ENCODE measurements at places on chromosomes 1 and 21.
A peak's percentile ranks its signal among the peaks of the same experiment; 100 is the strongest.

- no peak for DNase-seq
Observed at GRCh38 chr1:23799570-23800399, 769 bp downstream of the GALE start.

GRCh38 chr1:111507411-111508201, 4.2 kb upstream of the ADORA3 start:
- peak; percentile 43 for DNase-seq

- no peak for DNase-seq
Observed at GRCh38 chr21:33963848-33964555, 48.4 kb upstream of the ATP5PO start.

- no peak for DNase-seq
Observed at GRCh38 chr1:183936791-183937190, 100.7 kb downstream of the COLGALT2 start.

- no peak for DNase-seq
Observed at GRCh38 chr1:248825573-248825908, 174 bp downstream of the SH3BP5L start.

GRCh38 chr1:62306065-62306464, 13.2 kb downstream of the KANK4 start:
- DNase-seq: no peak

DNA sequence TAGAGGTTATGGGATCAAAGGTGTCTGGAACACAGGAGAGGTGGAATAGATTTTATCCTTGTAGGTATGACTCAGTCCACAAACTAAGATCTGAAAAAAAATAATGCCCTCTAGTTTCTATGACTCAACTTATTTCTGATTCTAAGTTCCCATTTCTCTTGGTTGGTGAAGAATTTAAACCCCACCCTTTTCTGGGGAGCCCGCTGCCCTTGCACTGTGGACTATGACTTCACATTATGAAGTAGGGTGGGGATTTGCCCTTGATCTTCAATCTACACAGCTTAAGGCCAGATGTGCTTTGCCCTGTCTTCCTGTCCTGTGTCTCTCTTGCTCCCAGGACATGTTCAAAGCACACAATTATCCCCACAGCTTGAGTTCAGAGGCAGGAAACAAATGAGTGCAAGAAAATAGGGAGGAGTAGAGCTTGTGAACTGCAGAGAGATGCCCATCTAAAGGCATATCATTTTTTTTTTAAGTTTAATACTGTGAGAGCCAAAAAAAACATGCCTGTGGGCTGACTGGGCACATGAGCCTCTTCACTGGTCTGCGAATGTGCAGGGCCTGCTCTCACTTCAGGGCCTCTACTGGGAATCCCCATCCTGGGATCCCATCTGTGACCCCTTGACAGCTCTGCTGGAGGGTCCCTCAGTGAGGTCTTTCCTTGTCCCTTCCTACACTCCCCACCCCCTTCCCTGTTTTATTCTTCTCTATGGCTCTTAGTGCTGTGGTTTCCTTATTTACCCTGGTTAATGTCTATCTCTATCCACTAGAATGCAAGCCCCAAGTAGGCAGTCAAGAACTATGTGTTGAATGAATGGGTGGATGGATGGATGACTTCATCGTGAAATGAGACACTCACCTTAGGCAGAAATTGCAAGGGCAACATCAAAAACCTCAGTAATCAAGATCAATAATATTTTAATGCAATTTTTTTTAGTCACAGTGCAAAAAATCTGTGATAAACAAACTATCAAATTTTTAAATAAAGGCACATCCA, 61.5 kb downstream of the CD58 start:
- no peak for DNase-seq

- DNase-seq: no peak
Observed at GRCh38 chr1:115129071-115129640, 39.9 kb upstream of the TSPAN2 start.

DNA sequence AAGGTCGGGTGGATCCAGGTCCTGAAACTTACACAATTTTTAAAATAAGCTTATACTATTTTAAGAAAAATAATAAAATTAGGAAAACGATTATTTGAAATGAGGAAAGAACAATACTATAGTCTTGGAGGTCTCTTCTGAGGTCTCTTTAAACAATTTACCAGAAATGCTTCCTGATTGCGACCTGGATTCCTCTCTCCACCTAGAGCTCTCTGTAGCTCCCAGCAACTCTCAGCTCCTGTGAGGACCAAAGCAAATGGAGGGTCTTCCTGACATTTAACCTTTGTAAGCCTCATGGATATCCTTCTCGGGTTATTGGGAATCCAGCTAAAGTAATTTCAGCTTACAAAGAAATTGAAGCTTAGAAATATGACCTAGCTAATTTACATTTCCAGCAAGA, 886 bp downstream of the BTBD8 start:
- no peak for DNase-seq

DNA sequence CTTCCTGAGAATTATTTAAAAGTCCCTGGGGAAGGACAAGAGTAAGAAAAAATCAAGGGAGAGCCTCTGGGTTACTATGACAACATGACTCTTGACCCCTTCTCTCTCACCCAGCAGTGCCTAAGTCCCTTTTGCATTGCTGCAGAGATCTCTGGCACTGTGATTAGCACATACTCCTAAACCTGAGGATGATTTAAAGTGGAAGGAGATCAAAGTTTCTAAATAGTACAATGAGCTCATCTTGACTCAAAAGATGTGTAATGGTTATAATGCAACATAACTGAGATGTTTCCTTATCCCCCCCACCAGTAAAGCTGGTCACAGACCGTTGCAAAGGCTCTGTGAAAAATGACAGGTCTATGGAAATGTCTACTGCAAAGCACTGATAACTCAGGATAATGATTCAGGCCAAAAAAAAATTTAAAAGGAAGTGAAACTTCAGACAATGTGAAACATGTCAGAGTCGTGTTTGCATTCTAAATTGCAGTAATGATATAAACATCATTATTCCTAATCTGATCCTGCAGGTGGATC, 519.2 kb downstream of the KIF26B start:
- no peak for DNase-seq

GRCh38 chr1:163661391-163661790, 339.6 kb downstream of the NUF2 start:
- DNase-seq: no peak

DNA sequence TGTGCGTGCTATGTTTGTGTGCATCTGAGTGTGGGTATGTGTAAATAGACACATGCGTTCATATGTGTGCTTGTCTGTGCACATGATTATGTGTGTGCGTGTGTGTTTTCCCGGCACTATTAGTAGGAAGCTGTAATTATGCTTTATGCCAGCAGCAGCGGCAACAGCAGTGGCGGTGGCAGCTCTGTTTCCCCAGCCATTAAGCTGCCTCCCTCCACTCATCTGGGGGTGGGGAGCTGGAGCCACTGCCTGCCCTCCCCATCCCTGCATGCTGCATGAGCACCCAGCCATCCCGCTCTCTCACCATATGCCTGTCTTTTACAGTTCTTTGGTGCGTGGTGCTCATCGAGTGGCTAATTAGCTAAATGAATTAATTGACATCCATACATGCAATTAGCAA, 30.5 kb upstream of the ACOT11 start:
- no peak for DNase-seq

GRCh38 chr1:66996018-66996682, 57.8 kb downstream of the SLC35D1 start:
- peak; percentile 11 for DNase-seq

DNA sequence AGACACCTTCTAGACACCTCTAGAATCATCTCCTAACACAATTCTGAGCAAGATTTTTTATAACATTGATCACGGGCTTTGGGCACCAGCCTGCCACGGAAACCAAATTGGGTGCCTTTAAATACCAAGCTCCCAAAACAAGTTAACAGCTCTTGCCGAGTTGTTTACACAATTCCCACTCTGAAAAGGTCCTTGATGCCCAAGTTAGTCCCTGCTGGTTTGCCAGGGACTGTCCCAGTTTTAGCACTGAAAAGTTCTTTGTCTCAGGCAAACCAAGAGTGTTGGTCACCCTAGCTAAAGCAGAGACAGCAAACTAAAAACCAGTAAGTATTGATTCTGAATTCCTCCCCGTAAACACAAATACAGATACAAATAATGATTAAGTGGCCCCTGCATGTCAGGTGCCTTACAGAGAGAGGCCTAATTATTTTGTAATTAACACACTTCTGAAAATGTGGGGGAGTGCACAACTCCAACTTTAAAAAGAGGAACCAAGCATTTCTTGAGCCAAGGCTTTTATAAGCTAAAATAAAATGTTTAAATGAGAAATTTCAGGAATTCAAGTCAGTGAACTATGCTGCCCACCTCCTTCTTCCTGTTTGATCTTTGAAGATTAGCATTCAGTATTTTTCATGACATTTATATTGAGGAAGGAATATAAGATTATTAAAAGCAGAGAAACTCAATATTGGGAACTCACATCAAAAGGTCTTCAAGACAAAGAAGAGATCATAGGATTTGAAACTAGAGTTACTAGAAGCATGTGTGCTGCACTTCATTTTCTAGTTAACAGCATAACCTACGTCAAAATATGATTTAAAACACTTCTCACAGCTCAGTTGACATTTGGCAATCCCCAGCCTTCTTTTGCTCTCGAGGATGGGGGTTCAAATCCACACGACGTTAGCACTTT, 9.0 kb upstream of the UBE2U start:
- DNase-seq: no peak

DNA sequence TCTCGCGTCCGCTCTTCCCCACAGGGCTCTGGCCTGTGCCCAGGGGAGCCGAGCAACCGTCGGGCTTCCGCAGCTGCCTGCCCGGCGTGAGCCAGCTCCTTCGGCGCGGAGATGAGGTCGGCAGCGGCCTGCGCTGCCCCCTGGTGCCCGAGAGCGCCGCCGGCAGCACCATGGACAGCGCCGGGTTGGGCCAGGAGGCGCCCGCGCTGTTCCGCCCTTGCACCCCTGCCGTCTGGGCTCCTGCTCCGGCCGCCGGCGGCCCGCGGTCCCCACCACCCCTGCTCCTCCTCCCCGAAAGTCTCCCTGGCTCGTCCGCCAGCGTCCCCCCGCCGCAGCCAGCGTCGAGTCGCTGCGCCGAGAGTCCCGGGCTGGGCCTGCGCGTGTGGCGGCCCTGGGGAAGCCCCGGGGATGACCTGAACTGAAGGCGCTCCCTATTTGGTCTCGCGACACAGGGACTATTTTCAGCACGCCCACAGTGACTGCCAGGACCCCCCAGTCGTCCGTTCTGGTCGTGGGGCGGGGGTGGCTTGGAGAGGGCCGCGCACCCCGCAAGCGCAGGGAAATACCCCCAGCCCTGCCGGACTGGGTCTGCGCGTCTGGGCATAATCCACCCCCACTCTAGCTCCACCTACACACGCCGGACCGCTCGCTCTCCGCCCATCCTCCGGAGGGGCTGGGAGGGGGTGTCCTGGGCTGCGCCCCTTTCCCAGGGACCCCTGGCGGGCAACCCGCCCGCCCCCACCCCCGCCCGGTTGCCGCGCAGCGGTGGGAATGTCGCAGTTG, 1.3 kb downstream of the HES3 start:
- peak; percentile 76 for DNase-seq

DNA sequence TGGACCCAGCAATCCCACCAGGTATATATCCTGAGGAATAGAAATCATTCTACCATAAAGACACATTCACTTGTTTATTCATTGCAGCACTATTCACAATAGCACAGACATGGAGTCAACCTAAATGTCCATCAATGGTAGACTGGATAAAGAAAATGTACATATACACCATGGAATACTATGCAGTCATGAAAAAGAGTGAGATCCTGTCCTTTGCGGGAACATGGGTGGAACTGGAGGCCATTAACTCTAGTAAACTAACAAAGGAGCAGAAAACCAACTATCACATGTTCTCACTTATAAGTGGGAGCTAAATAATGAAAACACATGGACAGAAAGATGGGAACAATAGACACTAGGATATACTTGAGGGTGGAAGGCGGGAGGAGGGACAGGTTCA, 36.1 kb upstream of the PRKACB start:
- no peak for DNase-seq
